ENCODE measurements at places on chromosomes 1 and 21. TPM values are rescaled to one million over a fixed set of nuclear protein-coding genes. Genes with fewer than 3 reads are reported as not detected.
A peak's percentile ranks its signal among the peaks of the same experiment; 100 is the strongest.

- DNase-seq = no peak
These were observed 76.6 kb downstream of the UBE2U start for GRCh38 chr1:64280001-64280400.

GRCh38 chr1:53073287-53073686, 11.3 kb downstream of the PODN start:
- DNase-seq = no peak

Gene LRRC71
- total RNA-seq = not detected

DNA sequence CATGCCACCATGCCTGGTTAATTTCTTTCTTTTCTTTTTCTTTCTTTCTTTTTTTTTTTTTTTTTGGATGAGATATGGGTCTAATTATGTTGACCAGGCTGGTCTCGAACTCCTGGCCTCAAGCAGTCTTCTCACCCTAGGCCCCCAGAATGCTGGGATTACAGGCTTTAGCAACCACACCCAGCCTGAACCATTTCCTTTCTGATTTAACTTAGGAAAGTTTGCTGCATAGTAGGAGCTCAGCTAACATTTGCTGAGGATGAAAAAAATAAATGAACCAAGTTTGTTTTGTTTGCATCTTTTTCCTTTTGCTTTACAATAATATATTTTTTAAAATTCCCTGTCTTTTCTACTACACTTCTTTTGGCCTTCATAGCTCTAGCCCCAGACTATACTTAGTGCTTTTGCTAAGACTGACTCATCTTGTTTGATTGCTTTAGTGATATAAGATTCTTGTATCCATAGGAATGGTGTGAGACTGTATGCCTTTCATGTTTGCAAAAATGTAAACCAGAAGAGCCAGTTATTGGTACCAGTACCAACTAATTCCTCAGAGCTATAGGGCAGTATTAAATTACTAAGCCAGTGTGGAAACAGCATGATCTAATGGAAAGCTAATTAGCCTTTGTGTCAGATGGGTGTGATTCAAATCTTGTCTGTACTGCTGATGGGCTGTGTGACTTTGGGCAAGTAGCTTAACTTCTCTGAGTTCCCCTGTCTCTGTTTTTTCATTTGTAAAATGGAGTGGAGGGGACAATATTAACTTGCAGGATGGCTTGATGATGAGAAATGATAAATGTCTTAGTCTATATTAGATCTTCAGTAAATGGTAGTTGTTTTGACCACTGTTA, 66.9 kb downstream of the NFIA start:
- DNase-seq = no peak

- DNase-seq = no peak
These were observed 125.9 kb downstream of the RIPK4 start for GRCh38 chr21:41640748-41641509.

Gene SLC9C2
- not detected for total RNA-seq

Gene GCLM
- total RNA-seq = 6.1 TPM

GRCh38 chr1:21659099-21659923, 9.8 kb downstream of the RAP1GAP start:
- DNase-seq = peak; percentile 92

DNA sequence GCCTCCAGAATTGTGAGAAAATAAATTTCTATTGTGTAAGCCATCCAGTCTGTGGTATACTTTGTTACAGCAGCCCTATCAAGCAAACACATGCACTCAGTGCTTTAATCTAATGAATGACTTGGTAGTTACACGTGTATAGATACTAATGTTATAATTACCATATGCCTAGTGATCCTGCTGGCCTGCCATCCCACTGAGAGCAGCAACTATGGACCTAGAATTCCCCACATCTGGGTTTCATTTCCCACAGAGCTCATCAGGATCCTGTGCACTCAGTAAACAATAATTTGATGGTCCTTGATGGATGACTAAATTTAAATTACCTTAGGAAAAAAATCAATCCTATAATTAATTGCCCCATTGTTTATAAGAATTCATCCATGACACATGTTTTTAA, 86.5 kb upstream of the RGS1 start:
- no peak for DNase-seq

DNA sequence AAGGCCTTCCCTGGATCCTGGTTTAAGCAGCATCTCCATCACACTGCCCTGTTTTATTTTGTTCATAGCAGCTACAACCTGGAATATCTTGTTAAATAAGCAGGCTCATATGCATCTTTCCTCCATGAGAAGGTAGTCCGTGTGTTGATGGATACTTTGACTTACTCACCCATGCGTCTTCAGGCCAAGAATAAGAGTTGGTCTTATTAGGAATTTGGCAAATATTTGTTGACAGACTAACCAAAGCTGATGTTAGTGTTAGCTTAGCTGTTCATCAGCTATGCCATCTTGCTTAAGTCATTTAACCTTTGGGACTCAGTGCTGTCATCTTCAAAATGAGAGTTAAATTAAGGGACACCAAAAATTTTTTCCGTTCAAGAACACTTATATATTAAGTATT, 59.2 kb downstream of the SASS6 start:
- DNase-seq = no peak

- DNase-seq = peak; percentile 38
These were observed 19.8 kb upstream of the SARS1 start for GRCh38 chr1:109193653-109194590.

DNA sequence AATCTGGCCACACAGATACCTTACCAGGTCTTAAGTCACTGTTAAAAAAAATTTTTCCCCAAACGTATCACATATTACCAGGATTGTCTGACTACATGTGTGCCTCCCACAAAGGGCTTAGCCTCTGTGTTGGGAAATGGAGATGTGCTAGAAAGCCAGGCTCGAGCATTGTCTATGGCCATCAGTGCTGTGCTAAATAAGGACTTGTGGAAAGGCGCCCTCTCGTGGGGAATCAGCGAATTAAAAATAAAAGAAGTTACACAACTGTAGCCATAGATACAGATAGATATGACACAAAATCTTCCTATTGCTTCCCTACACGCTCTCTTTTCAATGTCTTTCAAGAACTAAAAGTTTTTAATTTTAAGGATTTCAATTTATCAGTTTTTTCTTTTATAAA, 47.5 kb upstream of the CRNN start:
- peak; percentile 37 for DNase-seq

Gene FAM229A
- 38.6 TPM for total RNA-seq

Gene NHLH1
- total RNA-seq = not detected

DNA sequence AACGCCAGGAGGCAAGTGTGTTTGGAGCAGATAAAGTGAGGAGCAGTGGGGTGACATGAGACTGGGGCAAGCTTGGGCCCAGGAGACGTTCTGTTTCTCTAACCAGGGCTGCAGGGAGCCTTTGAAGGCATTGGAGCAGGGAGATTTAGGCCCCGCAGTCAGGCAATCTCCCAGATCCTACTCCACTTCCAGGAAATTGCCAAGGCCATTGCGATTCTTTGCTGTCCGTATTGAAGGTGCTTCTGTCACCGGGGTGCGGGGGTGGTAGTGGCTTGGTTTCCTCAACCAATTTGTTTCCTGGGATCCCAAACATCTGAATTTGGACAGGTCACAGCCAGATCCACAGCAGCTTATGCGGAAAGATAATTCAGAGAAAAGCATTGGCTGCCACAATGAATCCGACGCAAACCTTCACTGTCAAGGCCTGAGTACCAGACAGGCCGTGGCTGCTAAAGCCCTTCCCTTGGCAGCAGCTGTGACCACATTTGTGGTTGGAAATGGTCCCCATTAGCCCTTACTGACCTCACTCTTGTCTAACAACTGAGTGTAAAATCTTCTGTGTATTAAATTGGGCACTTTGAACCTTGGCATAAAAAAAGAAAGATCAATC, 385.6 kb downstream of the PTPRU start:
- DNase-seq = no peak

Gene SLC26A9
- total RNA-seq = not detected

Gene ZSWIM5
- total RNA-seq = 1.1 TPM
